Stimulated activated CD4-positive, alpha-beta T cell treated with anti-CD3 and anti-CD28 coated beads, Interleukin-1b, Interleukin-23, amount 100 ng/mL, for 48 hours (primary cell): ENCODE measurements at places on chromosomes 4 and X.

DNA sequence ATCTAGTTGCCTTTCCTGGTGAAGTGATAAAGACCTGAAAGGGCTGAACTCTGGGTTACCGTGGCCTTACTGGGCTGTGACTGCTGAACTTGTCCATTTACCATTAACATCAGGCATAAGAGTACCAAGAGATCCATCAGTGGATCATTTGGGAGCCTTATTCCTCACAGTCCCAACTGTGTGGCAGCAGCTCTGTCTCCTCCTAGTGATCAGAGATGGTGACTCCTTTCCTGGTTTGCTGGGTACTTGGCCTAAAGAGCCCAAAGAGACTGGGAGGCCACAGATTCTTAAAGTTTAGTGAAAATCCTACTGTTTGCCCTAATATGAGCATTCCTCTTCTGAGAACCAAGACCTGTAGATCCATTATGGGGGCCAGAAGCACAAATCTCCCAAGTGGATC is 56.3 kb upstream of the ATP6AP2 start:
- DNase-seq: no peak

GRCh38 chr4:91471280-91471679 is 832.5 kb upstream of the GRID2 start:
- no peak for DNase-seq

- DNase-seq: no peak
Measured at GRCh38 chr4:79450053-79450452, 42.0 kb upstream of the GK2 start.

- DNase-seq: no peak
Measured at GRCh38 chrX:2691543-2692220, 587 bp downstream of the CD99 start.

DNA sequence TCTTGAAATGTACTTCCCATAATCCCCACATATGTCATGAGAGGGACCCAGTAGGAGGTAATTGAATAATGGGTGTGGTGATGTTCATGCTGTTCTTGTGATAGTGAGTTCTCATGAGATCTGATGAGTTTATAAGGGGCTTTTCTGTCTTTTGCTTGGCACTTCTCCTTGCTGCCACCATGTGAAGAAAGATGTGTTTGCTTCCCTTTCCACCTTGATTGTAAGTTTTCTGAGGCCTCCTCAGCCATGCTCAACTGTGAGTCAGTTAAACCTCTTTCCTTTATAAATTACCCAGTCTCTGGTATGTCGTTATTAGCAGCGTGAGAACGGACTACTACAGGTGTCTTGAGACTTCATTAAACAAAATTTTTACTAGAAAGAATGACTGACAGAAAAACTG is 323.2 kb downstream of the BMPR1B start:
- DNase-seq: no peak

DNA sequence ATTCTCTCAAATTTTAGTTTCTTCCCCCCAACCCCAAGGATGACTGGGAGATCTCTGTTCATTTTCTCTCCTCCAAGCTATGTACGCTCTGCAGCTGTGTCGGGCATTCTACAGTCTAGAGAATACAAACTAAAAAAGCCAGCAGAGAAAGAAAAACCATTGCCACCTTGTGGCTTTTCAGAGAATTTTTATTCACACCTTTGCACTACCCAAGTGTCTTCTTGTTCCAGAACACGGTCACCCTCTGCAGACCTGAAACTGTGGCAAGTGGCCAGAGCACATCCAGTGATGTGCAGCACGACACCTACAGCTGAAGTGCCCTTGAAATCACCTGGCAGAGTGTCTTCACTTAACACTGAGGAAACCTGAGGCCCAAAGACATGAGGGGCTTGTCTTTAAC is 68.6 kb downstream of the CHST7 start:
- no peak for DNase-seq
